ENCODE measurements at places on chromosomes 6 and 20. TPM values are rescaled to one million over a fixed set of nuclear protein-coding genes. Genes with fewer than 3 reads are reported as not detected.

- H3K4me3 ChIP-seq = no peak overlapping the region
- peaks cover 4% of the 10 kb centered on the region for H3K36me3 ChIP-seq
- H3K27ac ChIP-seq = peak overlapping the region; percentile 86
- peaks cover 18% of the 10 kb centered on the region for H3K4me1 ChIP-seq
- no peak for DNase-seq
Observed at GRCh38 chr6:43180985-43181384, 1.0 kb upstream of the CUL9 start.

DNA sequence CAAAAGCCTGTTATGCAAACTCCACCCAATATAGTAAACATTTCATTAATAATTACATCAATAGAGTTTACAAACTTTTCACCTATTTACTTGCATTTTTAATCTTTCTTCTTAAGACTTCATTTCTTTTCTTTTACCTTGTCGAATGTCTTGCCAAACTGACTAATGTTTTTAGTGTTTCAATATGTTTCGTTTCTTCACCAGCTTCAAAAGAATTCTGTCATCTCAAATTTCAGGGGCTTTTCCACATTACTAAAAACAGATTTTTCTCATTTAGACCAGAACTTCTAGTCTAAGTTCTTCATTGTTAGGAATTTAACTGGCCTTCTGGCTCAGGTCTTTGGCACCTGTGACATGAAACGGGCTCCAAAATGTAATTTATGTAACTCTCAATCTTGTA lies 196.5 kb downstream of the ARHGAP18 start:
- H3K36me3 ChIP-seq = no peaks in the 10 kb centered on the region
- H3K4me1 ChIP-seq = no peaks in the 10 kb centered on the region
- no peak overlapping the region for H3K4me3 ChIP-seq
- no peak for DNase-seq
- no peak overlapping the region for H3K27ac ChIP-seq

Gene MPIG6B
- not detected for total RNA-seq

- no peak overlapping the region for H3K4me3 ChIP-seq
- H3K36me3 ChIP-seq = no peaks in the 10 kb centered on the region
- no peak overlapping the region for H3K27ac ChIP-seq
- H3K4me1 ChIP-seq = no peaks in the 10 kb centered on the region
- H3K27me3 ChIP-seq = no peaks in the 10 kb centered on the region
Observed at GRCh38 chr6:118485601-118486550, 62.2 kb upstream of the PLN start.

Gene KIF16B
- total RNA-seq = 85.2 TPM

Gene GTPBP2
- total RNA-seq = 115 TPM

DNA sequence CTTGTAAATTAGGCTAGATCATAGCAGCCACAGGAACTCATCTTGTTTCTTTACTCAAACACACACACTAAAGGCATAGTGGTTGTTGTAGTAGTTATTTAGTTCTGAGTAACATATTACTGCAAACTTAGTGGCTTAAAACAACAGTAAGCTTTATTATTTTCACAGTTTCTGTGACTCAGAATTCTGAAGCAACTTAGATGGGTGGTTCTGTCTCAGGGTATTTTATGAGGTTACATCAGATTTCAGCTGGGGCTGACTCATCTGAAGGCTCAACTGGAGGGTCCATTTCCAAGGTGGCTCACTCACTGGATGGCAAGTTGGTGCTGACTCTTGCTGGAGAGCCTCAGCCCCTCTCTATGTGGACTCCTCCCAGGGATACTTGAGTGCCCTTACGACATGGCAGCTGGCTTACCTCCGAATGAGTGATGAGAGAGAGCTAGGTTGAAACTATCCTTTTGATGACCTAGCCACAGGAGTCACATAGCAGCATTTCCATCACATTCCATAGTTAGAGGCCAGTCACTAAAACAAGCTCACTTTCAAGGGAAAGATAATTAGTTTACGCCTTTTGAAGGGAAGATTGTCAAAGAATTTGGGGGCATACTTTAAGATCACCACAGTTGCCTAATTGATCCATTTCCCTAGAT lies 136.5 kb upstream of the PRND start:
- H3K27me3 ChIP-seq = no peaks in the 10 kb centered on the region
- H3K36me3 ChIP-seq = no peaks in the 10 kb centered on the region
- H3K4me1 ChIP-seq = no peaks in the 10 kb centered on the region
- no peak overlapping the region for H3K4me3 ChIP-seq

Gene RTF2
- total RNA-seq = 49.7 TPM

Gene MAP7
- 61.3 TPM for total RNA-seq

Gene SLC22A2
- total RNA-seq = not detected

DNA sequence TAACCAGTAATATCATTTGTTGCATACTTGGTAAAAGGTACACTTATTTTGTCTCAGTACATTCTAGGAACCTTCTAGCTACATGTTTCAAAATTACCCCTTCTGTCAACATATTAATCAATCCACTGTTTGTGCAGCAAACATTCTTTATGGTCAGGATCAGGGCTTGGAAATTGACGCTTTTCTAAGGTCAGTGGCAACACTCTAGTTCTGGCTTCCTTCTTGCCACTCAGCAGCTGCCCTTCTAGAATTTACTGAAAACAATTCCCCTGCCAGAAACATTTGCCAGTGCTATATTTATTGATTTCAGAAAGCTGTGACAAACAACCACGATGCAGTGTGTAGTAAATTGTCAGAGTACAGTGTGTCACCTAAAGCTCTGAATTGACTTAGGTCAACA lies 84.7 kb upstream of the FBXL4 start:
- H3K4me3 ChIP-seq = no peak overlapping the region
- no peaks in the 10 kb centered on the region for H3K4me1 ChIP-seq
- no peak for DNase-seq
- no peak overlapping the region for H3K27ac ChIP-seq
- no peaks in the 10 kb centered on the region for H3K27me3 ChIP-seq

DNA sequence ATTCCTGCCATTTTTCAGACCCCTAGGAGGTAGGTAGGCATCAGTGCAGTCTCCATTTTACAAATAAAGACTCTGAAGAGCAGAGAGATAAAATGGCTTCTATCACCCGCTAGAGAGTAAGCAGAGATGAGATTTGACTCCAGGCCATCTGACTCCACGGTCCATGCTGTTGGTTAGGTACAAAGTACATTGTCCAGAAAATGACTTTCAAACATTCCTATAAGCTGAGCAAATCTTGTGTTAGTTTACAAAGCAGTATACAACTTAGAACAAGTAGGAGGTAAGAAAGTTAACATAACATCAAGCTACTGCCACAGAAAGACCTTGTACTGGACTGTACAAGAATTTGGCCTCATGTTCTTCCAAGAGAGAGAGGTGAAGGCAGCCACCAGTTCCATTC lies 14.9 kb downstream of the BTN1A1 start:
- DNase-seq = no peak
- no peaks in the 10 kb centered on the region for H3K27me3 ChIP-seq
- H3K4me1 ChIP-seq = no peaks in the 10 kb centered on the region
- no peaks in the 10 kb centered on the region for H3K36me3 ChIP-seq
- no peak overlapping the region for H3K27ac ChIP-seq

DNA sequence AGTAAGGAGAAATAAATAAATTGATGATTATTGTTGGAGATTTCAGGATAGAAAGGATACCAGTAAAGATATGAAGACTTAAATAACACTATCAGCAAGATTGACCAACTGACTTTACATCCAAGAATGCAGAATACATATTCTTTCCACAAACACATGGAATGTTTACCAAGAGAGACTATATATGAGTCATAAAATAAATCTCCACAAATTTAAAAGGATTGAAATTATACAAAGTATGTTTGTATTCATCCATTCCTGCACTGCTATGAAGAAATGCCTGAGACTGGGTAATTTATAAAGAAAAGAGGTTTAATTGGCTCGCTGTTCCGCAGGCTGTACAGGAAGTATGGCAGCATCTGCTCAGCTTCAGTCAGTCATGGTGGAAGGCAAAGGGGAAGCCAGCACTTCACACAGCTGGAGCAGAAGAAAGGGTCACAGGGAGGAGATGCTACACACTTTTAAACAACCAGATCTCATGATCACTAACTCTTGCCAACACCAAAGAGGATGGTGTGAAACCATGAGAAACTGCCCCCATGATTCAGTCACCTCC lies 56.7 kb upstream of the TNFRSF21 start:
- no peaks in the 10 kb centered on the region for H3K36me3 ChIP-seq
- no peak for DNase-seq
- H3K27ac ChIP-seq = no peak overlapping the region
- no peak overlapping the region for H3K4me3 ChIP-seq

- no peaks in the 10 kb centered on the region for H3K4me1 ChIP-seq
- no peak overlapping the region for H3K4me3 ChIP-seq
- H3K36me3 ChIP-seq = no peaks in the 10 kb centered on the region
- no peaks in the 10 kb centered on the region for H3K27me3 ChIP-seq
- DNase-seq = no peak
Observed at GRCh38 chr6:54282186-54282585, 26.1 kb upstream of the TINAG start.

DNA sequence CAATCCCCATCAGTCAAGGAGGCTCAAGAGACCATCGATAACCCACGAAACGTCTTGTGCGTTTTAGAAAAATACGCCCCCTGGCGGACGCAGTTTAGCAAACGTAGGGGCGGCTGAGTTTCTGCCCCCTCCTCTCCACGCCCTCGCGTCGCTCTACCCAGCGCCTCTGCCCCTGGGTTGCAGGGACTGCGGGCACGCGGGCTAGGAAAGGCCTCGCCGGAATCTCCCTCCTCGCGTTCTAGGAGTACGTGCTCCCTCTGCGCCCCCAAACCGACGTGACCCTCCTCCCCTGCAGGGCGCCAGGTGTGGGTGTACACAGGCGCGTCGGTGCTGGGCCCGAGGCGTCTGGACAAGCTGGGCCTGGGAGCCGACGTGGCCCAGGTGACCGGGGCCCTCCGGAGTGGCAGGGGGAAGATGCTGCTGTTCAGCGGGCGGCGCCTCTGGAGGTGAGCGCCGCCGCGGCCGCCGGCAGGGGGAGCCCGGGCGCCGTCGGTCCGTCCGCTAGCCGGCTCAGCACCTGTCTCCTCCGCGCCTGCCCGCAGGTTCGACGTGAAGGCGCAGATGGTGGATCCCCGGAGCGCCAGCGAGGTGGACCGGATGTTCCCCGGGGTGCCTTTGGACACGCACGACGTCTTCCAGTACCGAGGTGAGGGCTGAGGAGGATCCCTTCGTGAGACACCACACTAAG lies 5.3 kb downstream of the MMP9 start:
- H3K4me3 ChIP-seq = peak overlapping the region; percentile 19
- DNase-seq = peak; percentile 60
- H3K27ac ChIP-seq = no peak overlapping the region
- peaks cover 83% of the 10 kb centered on the region for H3K27me3 ChIP-seq

DNA sequence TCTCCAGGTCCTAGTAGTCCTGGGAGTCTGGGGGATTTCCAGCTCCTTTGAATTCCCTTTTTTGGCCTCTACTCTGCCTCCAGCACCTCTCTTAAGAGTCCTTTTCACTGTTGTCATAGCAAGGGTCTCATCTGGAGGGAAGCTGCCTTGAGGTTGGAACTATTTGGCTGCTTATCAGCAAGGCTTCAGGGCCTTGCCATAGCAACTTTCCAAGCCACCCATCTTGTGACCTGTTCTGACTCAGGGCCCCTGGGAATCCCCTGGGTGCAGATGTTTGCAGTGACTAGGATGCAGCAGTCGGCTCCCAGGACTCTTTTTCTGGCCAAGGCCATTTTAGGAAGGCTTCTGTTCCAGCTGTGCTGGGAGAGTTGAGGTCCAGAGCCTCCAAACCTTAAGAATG lies 12.4 kb downstream of the PKIG start:
- H3K27ac ChIP-seq = peak overlapping the region; percentile 56
- DNase-seq = no peak
- H3K27me3 ChIP-seq = no peaks in the 10 kb centered on the region

DNA sequence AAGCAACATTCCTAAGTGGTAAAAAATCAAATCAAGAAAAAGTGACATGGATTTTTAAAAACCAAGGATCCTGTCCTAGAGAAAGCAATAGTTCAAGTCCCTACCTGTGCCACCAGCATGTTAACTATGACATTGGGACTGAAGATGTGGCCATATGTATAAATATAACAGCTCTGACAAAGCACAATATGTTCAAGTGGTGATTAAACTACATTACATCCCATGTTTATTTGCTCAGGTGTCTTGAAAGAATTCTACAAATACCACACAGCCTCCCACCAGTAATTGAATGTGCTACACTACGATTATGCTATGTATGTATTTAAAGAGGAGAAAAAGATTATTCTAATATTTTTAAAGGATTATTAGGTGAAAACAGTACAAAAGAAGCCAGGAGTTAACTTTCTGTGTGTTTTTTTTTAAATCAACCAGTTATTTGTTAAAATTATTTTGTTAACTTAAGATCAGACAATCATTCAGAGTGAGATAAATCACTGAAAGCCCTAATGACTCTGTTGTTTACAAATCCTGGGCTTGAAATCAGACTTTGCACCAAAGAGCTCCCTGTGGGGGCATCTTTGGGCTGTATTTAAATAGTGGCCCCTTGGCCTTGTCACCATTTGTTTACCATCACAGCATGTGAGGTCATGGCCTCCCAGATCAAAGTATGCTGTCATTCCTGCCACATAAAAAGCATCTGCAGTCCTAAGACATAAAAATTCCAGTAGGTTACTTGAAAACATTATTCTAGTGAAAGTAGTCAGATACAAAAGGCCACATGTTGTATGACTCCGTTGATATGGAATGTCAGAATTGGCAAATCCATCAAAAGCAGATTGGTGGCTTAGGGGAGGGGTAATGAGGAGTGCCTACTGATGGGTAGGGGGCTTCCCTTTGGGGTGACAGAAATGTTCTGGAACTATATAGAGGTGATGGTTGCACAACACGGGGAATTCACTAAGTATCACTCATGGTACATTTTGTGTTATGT lies 17.1 kb downstream of the TTLL2 start:
- no peaks in the 10 kb centered on the region for H3K4me1 ChIP-seq
- no peaks in the 10 kb centered on the region for H3K27me3 ChIP-seq
- no peak overlapping the region for H3K4me3 ChIP-seq
- H3K27ac ChIP-seq = no peak overlapping the region
- no peaks in the 10 kb centered on the region for H3K36me3 ChIP-seq
- no peak for DNase-seq

Gene SLCO4A1
- total RNA-seq = 375 TPM

Gene HLA-DQA2
- total RNA-seq = not detected

Gene CD93
- total RNA-seq = 9.5 TPM

Gene AGER
- 9.0 TPM for total RNA-seq

GRCh38 chr6:111739257-111739696 lies 133.6 kb upstream of the TRAF3IP2 start:
- no peaks in the 10 kb centered on the region for H3K27me3 ChIP-seq
- no peak overlapping the region for H3K27ac ChIP-seq
- H3K4me1 ChIP-seq = peaks cover 9% of the 10 kb centered on the region
- H3K4me3 ChIP-seq = no peak overlapping the region

- no peaks in the 10 kb centered on the region for H3K4me1 ChIP-seq
- DNase-seq = no peak
- H3K4me3 ChIP-seq = no peak overlapping the region
- no peaks in the 10 kb centered on the region for H3K27me3 ChIP-seq
- H3K27ac ChIP-seq = no peak overlapping the region
Observed at GRCh38 chr6:69933239-69933638, 66.9 kb downstream of the COL19A1 start.

- peaks cover 10% of the 10 kb centered on the region for H3K4me1 ChIP-seq
- DNase-seq = no peak
- no peaks in the 10 kb centered on the region for H3K36me3 ChIP-seq
- no peak overlapping the region for H3K4me3 ChIP-seq
Observed at GRCh38 chr6:158042245-158042798, 60.7 kb downstream of the SYNJ2 start.

Gene HLA-DMB
- 8.7 TPM for total RNA-seq

Data from transverse colon (tissue), 4 donors.